NCI-H1436 (cell line): ENCODE measurements at places on chromosomes 4 and X.

- no peak for DNase-seq
Measured at GRCh38 chr4:139208404-139208945, 31.5 kb upstream of the ELF2 start.

- no peak for DNase-seq
Measured at GRCh38 chrX:154353172-154353843, 21.1 kb downstream of the FLNA start.

- DNase-seq: no peak
Measured at GRCh38 chrX:7019555-7019954, 128.0 kb upstream of the STS start.

DNA sequence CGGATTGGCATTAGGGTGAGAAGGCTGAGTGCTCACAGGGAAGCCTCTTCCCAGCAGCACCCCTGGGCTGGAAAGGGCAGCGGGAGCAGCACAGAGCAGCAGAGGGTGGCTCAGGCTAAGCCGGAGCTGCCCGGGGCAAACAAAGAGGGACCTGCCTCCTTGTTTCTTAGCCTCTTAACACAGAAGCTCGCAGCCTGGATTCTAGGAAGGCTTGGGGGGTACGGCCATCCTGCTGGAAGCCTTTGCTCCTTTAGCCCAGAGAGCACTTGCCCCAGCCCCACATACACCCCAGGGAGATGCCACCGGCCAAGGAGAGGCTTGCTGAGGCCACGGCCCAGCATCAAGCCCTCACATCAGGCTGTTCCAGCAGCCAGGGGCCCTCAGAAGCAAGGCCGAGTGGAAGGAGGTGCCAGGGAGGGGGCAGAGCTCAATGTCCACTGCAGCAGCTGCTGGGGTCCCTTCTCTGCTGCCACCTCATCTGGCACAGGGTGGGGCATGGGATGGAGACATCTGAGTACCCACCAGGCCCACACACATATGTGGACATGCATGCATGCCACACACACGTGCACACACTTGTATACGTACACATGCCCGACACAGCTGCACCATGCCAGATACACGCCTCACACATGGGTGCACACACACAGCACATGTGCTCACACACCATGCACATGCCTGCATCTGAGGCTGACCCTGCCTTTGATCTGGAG lies 20.3 kb upstream of the SPON2 start:
- DNase-seq: no peak

DNA sequence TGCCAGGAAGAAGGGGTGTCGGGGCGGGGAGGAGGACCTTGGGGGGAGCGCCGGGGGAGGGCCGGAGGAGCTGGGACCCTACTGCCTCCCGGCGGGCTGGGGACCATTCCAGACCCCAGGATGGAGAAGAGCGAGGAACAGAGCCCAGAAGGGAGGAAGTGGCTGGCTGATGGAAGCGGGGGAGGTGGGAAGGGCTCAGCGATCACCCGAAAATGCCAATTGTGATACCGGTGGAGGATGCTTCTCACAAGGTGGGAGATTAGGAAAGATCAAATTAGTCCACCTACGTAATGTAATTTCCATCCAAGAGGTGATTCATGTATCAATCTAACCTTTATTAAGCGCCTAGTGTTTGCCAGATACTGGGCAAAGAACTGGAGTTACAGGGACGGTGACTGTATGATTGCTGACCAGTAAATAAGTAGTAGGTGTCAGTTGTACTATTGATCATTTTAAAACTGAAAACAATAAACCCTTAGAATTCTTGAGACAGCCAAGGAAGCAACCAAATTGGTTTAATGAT lies 452 bp upstream of the RAI2 start:
- no peak for DNase-seq
